Esophagus squamous epithelium (tissue), 5 donors: ENCODE measurements at places on chromosomes 16 and 17.

GRCh38 chr17:35609831-35610230, 22.7 kb downstream of the AP2B1 start:
- no peak for DNase-seq

DNA sequence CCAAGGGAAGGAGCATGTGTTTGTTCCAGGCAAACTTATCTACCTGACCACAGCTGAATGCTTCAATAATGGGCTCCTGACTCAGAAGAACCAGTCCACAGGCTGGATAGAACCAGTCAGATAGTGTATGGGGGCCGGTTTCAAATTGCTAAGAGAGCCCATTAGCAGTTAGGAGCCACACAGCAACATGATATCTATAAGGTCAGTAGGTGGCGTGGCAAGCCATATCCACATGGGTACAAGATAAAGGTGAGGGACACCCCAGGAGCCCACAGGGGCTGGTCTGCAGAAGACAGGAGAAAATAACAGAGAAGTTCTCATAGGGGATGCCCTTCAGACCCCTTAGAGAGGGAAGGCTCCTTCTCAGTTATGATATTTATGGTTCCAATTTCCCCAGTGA, 31.6 kb upstream of the CDRT15 start:
- DNase-seq, result no peak

DNA sequence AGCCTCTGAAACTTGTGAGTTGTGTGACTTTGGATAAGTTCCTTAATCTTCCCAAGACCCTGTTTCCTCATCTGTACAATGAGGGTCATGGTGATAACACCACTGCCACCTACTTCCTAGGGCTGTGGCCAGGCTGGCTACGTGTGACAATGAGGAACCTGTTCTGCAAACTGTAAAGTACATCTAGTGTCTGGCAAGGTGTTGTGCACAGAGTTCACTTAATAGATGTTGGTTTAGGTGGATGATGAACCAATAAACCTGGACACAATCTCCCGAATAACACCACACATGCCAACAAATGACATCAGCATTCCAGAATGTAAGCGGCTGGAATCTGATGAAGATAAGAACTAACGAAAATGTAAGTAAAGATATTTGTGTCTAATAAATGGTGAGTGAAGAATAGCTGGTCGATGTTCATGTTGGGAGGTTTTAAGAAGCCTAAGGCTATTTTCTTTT, 82.3 kb downstream of the MARCHF10 start:
- no peak for DNase-seq

- DNase-seq, result no peak
Observed at GRCh38 chr17:66676421-66676820, 158.5 kb upstream of the CACNG5 start.

DNA sequence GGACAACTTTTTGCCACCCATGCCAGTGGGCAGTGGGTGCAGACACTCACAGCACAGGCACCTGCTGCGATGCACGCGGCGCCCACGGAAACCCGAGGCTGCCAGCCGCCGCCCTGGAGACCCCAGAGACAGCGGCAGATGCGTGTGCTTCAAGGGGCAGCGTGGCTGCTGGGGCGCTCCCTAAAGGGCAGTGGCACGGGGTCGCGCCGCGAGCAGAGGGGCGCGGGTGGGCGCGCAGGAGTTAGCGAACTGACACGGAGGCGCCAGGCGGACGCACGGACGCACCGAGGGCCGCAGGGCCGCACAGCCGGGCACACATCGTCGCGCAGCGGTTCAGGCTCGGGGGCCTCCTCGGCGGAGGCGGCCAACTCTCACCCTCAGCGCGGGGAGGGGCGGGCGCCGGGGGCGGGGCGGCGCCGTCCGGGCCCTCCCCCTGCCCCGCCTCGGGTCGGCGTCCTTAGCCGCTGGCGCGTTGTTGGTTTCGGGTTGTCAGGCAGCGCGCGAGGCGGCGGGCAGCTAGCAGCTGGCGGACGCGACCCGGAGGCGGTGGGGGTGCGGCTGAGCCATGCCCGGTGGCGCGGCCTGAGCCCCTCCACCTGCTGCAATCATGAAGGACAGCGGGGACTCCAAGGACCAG, at the start of gene KIF19:
Gene KIF19 (plus strand): TSS at position 484 of the 637 bp plus-strand sequence. CDS start 124 bp downstream, at position 608.
- no peak for DNase-seq

DNA sequence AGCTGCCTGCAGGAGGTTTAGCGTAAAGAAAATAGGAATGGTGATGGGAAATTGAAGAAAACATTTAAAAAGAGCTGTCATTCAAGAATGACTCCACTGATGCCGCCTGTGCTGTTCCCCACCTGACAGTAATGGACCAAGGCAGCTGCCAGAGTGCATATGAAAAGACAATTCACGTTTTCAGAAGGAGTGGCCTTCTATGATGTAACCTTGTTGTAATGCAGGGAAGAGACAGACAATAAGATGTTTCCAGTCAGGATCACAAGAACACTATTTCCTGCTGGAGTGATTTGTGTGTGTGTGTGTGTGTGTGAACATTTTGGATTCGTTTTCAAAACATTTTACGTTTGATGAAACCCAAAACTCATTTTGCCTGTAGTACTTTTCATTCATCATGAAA, 203.7 kb downstream of the LGALS9B start:
- DNase-seq, result no peak

GRCh38 chr17:31147507-31148202, 52.9 kb downstream of the NF1 start:
- no peak for DNase-seq

- no peak for DNase-seq
Observed at GRCh38 chr17:42992872-42993271, 5.3 kb upstream of the RPL27 start.
